ENCODE measurements at places on chromosomes 5 and 9.

DNA sequence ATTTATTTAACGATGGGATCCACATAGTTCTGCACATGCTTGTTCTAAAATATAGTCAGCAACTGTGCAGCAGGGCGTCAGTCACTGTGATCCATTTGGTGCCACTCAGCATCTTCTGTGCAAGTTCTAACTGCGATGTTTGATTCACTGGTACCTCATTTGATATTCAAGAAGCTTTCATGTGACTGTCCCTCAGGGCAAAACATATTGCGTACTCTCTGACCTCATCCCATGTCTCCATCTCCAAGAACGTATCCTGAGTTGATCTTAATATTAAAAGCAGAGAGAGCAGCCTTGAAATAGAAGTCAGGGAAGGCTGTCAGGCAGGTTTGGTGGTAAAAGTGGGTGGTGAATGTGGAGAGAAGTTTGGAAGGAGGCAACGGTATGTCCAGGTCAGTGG is 116.5 kb upstream of the ATP10B start:
- no peak for DNase-seq

- DNase-seq: no peak
Measured at GRCh38 chr5:40991981-40992559, 79.1 kb downstream of the MROH2B start.

- DNase-seq: no peak
Measured at GRCh38 chr9:99040251-99040900, 64.5 kb upstream of the TGFBR1 start.

DNA sequence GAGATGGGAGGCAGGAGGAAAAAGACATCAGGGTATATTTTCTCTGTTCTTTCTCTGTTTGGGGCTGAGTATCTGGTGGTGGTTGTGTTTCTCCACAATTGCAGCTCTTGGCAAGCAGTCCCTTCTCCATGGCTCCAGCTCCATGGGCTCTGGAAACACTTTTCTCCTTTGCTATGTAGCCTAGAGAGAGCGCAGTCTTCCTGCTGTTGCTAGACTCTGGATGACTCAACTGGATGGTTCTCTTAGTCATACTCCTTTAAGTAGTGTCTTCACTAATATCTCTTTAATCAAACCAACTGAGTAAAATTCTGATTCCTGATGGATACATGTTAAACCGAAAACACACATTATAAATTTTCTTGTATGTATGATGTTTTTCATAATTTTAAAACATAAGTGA is 3.3 kb upstream of the PLGRKT start:
- no peak for DNase-seq

- no peak for DNase-seq
Measured at GRCh38 chr5:81986126-81986525, 14.3 kb downstream of the ATG10 start.

- DNase-seq: no peak
Measured at GRCh38 chr9:81579381-81579780, 110.0 kb downstream of the TLE1 start.

DNA sequence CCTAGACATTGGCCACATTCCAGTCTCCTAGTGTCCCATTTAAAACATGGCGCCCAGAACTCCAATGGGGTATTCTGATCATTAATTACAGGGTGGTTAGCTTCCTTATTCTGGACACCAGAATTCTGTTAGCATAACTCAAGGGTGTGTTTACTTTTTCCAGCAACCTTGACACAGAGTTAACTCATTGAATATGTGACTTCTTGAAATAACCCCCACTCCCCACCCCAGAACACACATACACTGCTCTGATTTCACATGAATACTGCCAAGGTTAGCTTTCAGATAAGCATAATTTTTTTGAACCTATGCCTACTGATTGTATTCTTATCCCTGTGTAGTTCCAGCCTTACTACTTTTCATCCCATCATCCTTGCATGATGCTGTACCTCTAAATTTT is 151.1 kb downstream of the SMARCA2 start:
- DNase-seq: no peak

DNA sequence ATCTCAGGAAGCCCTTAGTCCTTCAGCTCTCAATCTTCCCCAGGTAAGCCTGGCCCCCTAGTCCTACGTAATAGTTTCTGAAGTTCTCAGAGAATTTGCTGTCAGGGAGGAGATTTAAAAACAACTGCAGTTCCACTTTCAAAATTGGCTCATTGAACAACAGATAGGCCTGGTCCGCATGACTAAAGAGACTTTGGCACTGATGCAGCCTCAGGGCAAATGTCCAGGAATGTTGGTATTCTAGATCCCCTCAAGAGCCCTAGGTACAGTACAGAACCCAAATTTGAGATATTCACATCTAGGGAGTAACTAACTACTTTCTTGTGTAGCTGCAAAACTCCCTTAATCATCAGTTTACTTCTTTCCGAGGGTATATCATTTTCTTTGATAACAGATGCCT is 162.8 kb downstream of the GABRG2 start:
- no peak for DNase-seq

DNA sequence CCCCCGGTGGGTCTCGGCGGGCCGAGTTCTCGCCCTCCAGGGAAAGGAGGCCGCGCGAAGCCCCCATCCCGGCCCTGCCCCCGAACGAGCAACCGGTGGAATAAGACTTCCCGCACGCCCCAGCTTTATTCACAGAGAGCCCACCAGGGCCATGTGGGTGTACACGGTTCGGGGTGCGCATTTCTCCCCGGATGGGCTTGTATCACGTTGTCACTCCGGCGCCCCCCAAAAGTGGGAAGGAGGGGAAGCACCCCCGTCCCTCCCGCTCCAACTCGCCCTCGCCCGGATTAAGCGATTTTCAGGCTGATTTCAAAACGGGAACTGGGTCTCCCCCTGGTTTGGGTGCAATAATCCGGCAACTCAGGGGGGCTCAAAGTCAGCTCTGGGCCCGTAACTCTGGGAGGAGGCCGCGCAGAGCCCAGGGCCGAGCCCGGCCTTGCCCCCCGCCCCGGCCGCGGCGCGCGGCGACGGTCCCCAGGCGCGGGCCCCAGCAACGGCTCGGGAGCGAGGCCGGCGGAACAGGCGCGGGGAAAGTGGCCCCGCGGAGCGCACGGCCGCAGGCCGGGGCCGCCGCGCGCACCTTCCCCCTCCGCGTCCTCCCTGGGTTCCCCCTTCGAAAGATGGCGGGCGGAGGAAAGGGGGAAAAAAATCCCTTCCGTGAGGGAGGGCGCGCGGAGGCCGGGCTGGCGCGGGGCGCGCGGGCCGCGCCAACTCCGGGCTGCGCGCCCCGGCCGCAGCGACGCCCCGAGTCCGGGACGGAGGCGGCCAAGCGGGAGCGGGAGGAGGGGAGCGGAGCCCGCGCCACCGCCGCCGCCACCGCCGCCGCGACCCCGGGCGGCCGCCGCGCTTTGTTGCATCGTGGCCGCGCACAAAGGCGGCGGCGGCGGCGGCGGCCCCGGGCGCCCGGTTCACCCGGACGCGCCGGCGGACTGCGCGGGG is 644 bp downstream of the BRD3 start:
- peak; percentile 2 for DNase-seq

DNA sequence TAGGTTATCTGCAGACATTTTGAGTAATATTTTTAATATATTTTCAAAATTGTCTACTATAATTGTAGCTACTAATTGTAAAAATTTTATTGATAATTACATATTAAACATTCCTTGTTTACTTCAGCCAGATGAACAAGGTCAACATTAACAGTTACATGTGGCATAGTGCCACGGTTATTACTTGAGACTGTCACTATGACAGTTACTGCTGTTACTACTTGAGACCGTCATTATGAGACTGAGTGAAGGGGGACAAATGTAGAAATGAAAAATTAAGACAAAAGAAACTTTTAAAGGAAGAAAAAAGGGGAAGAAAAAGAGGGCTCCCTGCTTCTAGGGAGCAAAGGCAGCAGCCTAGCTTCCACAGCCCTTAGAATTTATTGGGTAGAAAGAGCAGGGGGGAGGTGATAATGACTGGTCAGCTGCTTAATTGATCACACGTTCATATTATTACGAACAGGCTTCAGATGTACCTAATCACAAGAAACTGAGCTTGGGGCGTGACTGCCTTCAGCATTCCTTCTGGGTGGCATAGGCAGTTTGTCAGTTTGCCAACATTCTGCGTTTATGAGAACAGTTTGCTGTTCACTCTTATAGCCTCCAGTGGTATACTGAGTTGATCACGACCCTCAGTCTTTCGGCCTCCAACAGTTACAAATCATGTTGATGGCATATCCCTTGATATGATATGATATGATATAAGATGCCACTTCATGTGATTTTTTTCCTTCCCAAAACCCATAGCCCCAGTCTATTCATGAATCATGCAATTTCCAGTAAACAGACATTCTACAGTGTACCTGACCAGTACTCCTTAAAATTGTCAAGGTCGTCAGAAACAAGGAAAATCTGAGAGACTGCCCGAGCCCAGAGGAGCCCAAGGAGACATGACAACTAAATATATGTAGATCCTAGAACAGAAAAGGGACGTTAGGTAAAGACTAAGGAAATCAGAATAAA is 13.1 kb downstream of the MARCHF6 start:
- no peak for DNase-seq

- DNase-seq: no peak
Measured at GRCh38 chr5:142063878-142064331, 44.7 kb upstream of the NDFIP1 start.

DNA sequence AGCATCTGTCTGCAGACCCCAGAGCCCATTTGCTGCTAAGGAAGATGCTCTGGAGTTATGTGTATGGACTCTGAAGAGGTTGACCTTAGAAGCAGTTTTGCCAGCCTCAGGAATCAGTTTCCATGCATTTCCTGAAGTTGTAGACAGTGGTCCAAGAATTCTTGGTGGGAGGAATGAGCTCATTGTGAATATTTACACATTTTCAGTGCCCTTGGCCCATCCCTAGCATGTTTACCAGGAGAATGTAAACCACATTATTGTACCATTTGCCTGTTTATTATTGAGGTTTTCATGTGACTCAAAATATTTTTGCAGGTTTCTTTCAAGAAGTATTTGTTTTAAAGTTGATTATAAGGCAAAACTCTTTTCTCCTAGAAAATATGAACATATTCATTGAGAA is 93.8 kb downstream of the NXNL2 start:
- no peak for DNase-seq

GRCh38 chr5:32190095-32190494 is 16.0 kb upstream of the GOLPH3 start:
- DNase-seq: no peak
